NCI-H2171 (cell line): ENCODE measurements at places on chromosomes 5 and 9.
A peak's percentile ranks its signal among the peaks of the same experiment; 100 is the strongest.

DNA sequence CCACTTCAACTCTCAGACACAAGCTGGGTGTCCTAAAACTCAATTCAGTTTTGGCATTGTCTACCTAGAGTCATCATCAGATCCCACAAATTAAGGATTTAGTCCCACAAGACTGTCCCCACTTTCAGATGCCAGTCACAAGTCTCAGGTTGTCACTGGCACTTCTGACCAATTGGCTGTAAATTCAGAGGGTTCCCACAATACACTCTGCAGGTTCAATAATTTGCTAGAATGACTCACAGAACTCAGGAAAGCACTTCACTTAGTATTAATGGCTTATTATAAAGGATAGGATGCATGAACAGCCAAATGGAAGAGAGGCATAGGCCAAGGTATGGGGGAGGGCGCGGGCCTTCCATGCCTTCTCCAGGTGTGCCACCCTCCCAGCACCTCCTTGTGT, 209.1 kb downstream of the SREK1 start:
- DNase-seq = no peak

- DNase-seq = no peak
Observed at GRCh38 chr9:37995961-37996818, 72.8 kb downstream of the SHB start.

GRCh38 chr5:179187681-179188575, 127.8 kb downstream of the ZNF354C start:
- no peak for DNase-seq

DNA sequence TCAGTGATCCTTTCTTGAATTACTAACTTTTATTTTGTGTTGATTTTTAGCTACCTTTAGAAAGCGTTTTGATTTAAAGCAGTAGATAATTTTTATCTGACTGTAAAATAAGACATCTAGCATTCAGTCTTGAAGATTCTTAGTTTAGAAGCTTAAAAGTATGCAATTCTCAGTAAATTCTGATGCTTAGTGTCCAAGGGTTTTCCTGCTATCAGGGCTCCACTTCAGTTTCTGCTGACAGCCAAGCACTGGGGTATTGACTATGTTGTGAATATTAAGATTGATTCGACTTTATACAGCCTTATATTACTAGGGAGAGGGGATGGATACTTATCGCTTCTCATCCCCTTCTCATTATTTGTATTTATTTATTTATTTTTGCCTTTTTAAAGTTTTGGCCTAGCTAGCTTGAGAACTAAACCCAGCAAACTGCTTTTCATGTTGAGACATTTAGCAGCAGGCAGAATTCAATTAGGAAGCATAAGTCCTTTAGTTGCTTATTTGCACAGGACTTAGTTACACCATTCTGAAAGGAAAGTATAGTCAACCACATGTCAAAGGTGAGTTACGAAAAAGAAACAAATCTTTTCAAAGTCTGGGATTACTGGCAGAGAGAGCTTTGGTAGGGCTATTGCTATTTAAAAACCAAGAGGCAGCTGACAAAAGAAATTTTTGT, 2.9 kb downstream of the PBX3 start:
- no peak for DNase-seq

DNA sequence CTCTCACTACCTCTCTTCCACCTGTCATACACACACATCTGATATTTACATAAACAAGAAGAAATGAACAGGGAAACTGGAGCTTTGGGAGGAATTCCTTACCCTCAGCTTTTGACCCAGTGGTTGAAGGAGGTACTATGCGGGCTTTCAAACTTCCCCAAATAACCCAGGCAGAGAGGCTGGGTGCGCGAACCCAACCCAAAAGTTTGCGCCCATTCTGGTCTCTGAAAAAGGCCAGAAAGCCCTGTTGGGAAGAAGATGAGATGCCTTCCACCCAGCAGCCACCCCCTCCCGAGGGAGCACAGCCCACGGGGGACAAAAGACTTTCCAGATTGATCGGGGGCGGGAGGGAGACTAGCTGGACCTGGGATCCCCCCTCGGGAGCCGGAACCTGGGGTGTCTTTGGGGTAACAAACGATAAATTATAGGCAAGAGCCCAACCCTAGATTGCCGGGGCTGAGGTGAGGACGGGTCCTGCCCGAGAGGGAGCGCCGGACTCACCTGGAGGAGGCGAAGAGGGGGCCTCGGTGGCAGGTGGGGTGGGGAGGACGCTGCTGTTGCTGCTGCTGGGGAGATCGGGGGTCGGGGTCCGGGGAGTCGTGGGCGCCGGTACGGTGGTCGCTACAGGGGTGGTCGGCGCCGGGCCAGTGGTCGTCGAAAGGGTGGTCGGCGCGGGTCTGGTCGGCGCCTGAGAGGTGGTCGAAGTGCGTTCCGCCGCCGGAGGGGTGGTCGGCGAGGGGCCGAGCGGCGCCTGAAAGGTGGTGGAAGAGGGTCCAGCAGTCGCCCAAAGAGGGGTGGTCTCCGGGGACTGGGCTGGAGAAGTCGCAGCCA, 798 bp downstream of the MEGF9 start:
- no peak for DNase-seq

DNA sequence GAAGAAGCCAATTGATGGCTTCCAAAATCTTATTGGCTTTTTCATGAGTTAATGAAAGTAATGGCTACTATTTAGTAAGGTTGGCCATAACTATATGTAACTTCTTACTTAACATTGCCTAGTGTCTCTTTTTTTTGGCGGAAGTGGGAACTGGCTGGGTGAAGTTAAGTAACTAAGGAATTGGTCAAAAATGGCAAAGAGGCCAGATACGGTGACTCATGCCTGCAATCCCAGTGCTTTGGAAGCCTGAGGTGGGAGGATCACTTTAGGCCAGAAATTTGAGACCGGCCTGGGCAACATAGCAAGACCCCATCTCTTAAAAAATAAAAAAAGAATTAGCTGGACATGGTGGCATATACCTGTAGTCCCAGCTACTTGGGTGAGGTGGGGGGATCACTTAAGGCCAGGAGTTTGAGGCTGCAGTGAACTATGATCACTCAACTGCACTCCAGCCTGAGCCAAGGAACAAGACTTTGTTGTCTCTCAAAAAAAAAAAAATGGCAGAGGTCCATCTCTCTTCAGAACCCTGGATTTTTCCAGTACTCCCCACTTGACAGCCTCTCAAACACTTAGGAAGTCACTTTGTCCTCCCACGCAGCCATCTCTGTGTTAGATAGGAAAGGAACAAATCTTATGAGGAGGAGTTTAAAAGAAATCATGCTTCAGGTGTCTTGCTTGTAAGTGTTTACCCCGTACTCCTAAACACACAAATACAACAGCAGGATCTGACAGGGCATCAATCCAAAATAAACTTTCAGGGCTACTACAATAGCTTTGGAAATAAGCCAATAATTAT, 75.7 kb downstream of the TEK start:
- DNase-seq = no peak

DNA sequence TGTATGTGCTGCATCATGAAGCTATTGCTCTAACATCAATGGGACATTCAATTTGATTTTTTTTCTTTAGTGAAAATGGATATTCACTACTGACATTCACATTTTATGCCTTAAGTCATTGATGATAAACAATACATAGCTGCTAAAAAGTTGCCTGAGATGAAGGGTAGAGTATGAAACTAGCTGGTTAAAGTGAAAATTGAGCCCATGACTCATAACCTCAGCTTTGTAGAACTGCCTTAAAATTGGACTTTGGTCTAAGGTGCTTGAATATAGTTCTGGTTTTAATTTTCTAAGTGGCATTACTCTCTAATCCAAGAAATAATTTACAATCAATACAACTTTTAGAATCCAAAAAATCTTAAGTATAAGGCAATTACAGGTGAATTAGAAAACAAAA, 740.4 kb upstream of the RIOK2 start:
- no peak for DNase-seq

DNA sequence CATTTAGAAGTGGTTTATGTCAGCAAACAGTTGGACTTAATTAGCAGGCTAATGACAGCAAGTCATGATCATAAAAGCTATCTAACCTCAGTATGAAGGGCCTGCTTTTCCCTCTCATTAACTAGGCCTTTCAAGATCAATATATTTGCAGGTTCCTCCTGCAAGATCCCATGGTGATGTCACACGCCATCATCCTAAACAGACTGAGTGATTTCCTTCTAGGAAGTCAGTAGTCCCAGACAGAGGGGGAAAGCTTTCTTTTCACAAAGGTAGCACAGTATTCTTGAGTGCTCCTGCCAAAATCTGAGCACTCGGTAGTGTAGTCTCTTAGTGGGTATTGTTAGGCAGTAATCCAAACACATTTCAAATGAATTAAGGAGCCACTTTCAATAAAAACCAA, 52.5 kb downstream of the UIMC1 start:
- no peak for DNase-seq

GRCh38 chr9:27371382-27371781, 74.4 kb upstream of the EQTN start:
- DNase-seq = no peak

- no peak for DNase-seq
Observed at GRCh38 chr9:97617939-97618416, 15.2 kb downstream of the TSTD2 start.

- DNase-seq = no peak
Observed at GRCh38 chr5:169226895-169227294, 74.0 kb downstream of the SLIT3 start.

DNA sequence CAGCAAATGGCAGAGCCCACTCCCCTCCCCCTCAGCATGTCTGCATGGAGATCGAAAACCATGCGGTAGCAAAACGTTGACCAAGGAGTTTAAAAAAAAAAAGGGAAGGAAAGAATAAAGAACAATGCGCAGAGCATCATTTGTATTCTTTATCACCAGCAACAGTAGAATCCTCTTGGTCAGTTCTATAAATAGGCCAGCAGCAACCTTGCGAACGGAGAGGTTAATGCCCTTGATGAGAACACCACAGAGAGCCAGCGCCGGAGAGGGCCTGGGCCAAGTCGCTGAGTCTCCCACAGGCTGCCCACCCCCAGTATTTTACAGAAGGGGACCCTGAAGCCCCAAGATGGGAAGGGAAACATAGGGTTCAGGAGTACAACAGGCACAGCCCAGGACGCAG, 22.7 kb downstream of the WHRN start:
- DNase-seq = no peak

DNA sequence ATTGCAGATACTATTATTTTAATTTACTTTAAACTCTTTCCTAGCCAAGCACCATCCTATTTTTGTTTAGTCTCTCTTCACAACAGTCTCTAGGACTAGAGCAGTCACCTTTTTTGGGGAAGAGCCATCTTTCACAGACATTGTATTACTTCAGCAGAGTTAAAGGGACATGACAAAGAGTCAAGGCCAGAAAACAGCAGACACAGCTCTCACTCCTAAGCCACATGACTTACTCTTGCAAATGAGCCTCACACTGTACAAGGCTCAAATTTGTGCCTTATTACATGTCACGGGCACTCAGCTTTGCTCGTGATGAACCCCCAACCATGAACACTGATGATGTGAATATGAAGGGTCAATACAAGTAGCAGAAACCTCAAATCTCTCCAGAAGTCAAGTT, 104.3 kb downstream of the ZNF608 start:
- DNase-seq = no peak

GRCh38 chr5:7897014-7897600, 28.2 kb downstream of the MTRR start:
- peak; percentile 23 for DNase-seq

GRCh38 chr9:70557661-70558369, 143.4 kb upstream of the KLF9 start:
- DNase-seq = no peak

GRCh38 chr5:55533521-55534435, 986 bp downstream of the PLPP1 start:
- peak; percentile 76 for DNase-seq

DNA sequence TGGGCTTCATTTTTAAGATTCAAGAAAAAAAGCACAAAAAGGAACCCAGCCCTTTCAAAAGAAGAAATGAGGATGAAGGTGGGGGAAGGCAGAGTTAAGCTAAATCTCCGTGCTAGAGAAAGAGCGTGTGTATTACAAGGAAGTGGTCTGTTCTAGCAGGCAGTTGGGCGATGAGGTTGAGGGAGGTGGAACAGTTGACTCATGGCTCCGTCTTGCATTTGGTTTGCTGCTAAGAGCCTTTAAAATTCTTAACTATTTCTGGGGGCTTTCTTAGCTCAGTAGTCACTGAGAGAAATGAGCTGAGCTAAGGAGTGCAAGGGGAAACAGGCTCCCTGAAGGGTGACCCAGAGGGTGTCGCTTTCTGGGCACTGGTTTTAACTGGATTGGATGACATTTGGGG, 117.4 kb downstream of the GCNT1 start:
- no peak for DNase-seq

DNA sequence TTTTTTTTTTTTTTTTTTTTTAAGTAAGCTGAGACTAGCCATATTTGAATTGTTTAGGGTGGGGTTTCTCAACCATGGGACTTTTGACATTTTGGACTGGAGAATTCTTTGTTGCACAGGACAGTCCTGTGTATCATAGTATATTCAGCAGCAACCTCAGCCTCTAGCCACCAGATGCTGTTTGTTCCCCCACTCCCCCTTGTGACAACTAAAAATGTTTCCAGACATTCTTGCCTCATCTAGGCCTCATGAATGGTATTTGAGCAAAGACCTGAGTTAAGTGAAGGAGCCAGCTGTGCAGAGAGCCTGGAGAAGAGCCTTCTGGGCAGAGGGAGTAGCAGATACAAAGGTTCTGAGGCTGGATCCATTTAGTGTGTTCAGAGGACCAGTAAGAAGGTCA, 155.9 kb downstream of the SGCD start:
- DNase-seq = no peak

DNA sequence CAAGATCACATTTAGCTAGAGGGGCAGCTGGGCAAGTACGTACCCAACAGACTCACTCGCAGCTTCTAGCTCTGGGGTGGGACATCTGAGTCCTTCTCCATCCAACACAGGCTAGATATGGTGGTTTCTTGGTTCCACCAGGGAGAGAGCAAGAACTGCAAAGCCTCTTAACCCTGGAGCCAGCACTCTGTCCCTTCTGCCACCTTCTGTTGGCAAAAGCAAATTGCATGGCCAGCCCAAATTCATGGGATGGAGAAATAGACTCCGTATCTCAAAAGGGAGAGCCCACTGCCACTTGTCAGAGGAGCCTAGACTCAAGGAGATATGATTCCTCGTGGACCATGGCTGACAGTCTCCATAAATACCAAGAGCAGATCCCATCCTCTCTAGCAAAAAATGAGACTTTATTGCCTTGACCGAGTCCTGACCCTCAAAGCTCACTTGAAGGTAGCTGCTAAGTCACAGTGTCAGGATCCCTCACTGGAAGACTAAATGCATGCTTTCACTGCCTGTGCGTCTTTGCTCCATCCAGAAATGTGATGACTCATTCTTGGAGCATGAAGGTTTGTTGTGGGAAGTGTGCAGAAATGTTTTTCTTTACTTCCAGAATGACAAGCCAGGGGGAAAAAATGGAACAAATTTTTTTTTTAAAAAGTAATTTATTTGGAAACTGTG, 28.8 kb upstream of the ROR2 start:
- no peak for DNase-seq
